Stimulated activated CD4-positive, alpha-beta T cell treated with anti-CD3 and anti-CD28 coated beads, Interleukin-4, amount 100 ng/mL, for 24 hours (primary cell): ENCODE measurements at places on chromosomes 6 and 20.

DNA sequence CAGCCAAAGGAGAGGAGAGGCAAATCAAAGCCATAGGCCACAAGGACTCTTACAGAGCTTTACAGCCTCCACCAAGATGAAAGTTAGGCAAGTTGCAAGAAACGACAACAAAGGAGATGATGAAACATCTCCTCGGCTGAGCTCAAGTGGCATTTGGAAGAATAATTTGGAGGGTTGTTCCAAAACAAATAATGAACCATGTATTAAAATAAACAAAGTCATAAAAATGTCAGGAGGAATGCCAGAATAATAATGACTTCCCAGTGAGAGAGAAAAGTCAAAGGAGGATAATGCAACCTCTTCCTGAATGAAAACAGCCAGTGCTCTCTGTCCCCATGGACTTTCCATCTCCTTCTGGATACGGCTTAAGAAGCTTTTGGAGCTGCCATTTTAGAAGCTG is 371.4 kb upstream of the ID4 start:
- no peak for DNase-seq

DNA sequence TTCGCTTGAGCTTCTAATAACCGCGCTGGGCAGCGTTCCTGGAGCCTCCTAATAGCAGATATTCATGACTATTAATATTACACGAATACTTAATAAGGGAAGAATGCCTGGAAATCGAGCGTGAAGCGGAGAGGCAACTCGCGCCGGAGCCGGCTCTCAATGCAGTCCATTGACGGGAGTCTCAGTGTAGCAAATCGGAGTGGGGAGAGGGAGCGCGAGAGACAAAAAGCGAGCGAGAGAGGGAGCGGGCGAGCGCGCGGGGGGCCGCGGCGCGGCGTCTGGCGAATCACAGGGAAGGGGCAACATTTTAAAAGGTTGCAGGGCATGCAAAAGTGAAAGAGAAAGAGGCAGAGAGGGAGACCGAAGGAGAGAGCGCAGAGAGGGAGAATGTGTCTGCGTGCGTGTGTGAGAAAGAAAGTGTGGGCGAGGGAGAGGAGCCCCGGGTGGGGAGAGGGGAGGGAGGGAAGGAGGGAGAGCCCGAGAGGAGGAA is 2.9 kb downstream of the TFAP2A start:
- peak; percentile 24 for DNase-seq

- no peak for DNase-seq
These were observed 219.8 kb upstream of the STXBP5 start for GRCh38 chr6:146984251-146984924.

DNA sequence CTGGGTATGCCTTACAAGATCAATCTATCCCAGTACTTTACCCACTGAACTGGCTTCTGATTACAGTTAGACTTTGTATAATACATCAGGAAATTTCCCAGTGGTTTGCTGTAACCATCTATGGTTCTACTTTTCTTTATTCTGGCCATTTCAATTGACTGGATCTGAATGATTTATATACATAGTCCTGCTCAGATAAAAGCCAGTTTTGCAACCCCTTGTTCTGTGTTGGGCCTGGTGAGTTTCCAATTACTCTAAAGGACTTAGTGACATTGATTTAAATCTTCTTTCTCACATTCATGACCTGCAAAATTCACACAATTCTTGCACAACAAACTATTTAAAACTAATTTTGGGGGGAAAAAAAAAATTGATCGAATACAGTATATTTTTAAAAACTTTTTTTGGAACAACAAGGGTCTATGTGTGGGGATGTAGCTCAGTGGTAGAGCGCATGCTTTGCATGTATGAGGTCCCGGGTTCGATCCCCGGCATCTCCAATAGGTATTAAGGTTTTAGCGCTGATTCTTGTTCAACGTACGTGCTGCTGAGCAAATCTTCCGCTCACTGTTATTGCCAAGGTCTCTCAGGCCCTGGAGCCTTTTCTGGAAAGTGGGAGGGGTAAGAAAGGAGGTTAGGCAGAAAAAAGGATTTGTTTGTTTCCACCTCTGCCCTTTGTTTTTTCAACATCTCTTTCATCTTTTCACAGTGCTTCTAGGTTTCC is 117.5 kb downstream of the GPX5 start:
- peak; percentile 51 for DNase-seq

DNA sequence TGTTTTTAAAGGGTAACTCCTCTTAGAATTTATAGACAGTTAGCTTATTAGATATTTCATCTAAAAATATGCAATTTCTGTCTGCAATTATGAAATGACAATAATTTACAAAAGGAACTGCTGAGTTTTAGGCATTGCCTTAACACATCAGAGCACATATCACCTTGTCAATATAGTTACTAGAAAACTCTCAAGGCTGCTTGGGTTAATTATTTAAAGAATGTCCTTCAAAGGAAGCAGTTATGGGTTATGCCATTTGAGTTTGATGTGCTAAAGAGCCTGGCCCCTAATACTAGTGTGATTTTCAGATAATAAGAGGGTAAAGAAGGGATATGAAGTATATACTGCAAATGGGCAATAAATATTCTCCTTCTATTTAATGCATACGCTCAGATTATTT is 192.5 kb downstream of the EPHA7 start:
- DNase-seq, result no peak

DNA sequence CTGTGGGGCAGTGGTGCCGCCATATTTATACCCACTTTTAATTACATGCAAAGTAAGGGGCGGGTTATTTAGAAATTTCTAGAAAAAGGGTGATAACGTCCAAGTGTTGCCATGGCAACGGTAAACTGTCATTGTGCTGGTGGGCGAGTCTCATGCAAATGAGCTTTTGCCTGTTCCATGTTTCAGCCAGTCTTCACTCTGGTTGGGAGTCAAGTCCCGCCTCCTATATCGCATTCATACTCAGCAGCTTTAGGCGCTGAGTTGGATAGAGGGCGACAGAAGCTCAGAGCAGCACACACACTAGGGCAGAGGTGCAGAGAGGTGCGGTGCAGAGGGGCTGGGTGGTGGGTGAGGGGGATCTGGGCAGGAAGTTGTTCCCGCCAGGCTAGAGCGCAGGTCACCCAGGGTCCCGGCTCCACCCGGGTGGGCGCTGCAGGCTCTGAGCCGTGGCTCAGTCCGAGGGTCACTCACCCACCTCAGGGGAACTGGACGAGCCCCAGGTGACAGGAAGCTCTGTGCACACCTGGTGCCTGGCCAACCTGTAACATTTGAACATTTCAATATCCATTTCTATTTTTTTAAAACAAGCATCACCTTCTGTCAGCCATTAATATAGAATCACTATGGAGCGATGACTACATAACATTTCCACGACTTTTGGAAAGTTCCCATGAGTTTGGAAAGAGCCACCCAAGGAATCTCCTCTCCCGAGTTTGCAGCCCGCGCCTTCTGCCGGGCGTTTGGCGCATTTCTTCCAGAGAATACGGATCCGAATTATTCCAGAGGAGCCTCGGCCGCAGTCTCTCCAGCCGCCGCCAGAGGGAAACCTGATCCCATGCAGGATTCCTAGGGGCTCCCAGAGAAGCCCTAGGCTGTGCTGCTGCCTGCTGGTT is 89.1 kb upstream of the PHACTR3 start:
- DNase-seq, result no peak

DNA sequence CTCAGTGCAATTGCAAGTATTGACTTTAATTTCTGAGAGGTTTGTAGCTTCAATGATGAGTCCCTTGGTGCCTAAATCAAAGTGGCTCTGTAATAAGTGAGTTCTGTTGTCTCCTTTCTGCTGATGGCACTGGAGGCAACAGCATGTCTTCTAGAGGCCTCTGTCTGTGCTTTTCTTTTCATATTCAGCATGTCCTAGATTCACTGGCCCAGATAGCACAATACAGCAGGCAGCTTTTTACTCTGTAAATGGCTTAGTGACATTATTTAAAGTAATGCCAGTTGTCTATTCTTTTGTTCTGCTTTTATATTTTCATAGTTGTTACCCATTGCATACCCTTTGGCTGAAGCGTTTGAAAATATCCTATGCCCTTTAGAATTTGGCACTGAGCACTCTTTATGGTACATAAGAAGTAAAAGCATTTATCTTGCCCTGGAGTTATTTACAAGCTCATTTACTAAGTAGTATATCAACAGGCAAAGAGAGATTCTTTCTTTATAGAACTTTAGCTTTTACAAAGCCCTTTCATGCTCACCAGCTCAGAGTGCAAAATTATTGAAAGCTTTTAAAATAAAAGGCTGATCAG is 271.5 kb upstream of the KCNQ5 start:
- no peak for DNase-seq
